ENCODE measurements at places on chromosomes 1 and 21. TPM values are rescaled to one million over a fixed set of nuclear protein-coding genes. Genes with fewer than 3 reads are reported as not detected.

DNA sequence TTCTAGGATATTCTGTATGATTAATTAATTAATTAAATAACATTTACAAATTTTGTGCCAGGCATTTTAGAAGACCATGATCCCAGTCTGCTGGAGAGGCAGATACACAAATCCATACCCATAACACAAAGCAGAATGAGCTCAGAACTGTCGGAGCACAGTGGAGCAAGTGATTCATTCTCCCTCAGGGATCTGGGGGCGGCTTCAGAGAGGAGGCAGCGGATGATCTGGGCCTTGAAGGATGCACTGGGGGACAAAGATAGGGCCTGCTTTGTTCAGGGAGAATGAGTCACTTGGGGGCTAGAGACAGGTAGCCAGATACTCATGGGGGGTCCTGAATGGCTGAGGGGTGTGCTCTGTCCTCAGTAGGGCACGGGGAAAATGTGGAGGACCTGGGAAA is 50.9 kb upstream of the TRABD2B start:
- DNase-seq, result no peak

GRCh38 chr1:8427493-8427892 is 109.6 kb downstream of the SLC45A1 start:
- peak; percentile 76 for DNase-seq

DNA sequence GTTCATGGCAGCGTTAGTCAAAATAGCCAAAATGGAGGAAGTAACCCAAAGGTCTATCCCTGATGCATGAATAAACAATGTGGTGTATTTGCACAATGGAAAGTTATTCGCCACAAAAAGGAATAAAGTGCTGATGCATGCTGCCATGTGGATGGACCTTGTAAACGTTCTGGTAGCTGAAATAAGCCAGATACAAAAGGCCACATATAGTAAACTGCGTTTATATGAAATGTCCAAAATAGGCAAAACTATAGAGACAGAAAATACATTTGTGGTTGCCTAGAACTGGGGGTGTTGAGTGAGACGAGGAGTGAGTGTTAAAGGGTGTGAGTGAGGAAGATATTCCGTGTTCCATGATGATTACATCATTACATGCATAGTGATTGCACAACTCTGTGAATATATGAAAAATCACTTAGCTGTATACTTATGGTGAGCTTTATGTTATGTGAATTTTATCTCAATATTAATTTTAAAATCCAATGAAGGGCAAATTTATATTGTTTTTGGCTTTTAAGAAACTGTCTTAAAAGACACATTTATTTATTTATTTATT is 321.3 kb downstream of the KIF26B start:
- DNase-seq, result no peak

DNA sequence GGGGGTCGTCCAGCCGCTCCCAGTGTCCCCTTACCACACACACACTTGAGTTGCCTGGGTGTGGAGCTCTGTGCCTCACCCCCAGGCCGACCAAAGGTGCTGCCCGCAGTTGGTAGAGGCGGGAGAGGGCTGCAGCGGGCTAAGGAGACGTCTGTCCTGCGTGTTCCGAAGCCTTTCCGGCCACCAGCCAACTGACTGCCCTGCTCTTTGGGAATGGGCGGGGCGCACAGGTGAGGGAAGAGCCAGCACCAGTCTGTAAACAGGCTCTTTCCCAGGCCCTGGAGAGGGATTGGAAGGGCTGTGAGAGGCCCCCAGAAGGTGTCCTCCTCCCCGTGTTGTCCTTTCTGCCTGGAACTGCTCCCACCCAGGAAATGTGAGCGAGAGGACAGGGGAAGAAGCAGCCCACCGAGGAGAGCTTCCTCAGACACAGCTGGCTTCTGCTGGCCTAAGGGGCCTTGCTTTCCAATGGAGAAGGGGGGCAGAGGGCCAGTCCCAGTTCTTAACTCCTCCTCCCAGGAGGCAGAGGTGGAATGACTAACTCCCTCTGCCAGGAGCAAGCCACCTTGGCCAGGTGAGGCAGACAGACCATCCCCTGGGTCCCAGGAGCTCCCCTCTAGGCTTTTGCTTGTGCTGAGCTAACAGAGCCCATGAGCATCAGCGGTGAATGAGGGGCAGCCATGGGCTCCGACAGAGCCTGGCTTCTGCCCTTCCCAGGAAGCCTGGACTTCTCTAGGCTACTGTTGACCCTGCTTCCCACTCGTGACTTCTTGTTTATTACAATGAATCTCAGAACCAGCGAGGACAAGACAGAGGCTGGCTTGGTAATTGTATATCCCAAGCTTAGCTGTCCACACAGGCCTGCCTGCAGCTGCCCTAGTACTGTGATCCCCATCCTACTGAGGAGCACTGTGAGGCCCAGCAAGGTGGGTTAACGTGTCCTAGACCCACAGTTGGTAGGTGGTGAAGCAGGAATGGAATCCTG is 158.1 kb upstream of the COA6 start:
- no peak for DNase-seq

DNA sequence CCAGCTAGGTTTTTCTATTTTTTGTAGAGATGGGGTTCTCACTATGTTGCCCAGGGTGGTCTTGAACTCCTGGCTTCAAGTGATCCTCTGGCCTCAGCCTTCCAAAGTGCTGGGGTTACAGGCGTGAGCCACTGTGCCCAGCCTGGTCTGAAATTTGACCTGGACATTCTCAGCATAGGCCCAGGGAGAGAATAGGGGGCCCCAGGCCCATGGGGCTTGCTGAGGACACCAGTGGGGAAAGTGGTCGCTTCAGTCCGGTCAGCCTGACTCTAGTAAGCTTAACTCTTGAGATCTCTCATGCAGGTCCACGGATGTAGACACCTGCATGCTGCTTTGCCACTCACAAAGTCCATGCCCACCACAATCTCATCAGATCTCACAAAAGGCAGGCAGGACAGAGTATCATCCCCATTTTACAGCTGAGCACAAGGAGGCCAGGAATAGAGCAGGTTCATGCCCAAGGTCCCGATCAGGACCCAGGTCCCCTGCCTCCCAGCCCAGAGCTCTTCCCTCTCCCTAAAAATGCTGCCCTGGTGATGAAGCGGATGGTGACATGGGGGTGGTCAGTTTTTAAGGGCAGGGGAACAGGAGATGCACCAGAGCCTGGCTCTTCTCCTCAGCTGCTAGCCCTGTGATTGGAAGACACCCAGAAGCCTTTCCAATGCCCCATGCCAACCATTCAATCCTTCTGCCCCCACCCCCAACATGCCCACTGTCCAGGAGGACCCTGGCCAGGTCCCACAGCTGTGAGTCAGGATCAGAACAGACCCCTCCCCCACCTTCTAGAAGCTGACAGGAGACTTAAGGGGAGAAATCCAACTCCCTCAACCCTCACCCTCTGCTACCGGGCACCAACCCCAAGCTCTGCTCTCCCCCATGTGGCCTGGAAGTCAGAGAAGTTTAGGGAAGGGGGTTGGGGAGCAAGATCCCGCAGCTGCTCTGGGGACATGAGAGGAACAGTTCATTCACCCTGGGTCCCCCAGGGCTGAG is 1.8 kb downstream of the FHL3 start:
- DNase-seq, result no peak

GRCh38 chr1:204577794-204578478 is 61.7 kb downstream of the MDM4 start:
- no peak for DNase-seq

DNA sequence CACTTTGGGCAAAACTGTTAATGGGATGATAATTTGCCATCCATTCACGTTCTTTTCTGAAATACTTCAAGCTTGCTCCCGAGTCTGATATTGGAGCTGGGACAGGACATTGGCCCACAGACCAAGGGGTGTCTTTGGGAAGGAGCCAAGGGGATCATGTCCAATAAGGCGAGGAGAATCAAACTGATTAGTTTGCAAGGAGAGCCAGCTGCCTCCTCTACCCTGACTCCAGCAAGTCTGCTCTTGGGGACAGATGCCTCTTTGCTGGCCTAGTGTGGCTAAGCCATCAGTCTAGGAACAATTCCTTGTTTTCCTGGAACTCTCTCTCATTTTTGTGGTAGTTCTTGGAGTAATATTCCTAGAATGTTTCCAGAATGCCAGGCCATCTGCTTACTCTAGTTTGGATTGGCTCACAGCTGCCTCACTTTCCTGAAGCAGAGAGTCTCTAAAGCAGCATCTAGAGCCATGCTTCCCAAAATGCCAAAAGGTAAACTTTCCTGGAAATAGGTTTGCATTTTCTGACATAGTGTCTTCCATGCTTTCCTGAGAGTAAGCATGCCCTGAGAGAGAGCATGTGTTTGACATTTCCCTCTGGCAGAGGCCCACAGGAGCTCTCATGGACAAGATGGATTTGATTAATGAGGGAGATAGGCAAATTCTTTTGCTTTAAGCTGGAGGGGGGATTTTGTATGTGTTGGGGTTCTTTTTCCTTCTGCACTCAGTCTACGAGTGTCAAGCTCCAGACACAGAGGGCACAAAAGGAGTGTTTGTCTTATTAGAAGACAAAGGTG is 145.6 kb downstream of the GDAP2 start:
- no peak for DNase-seq

GRCh38 chr1:110879758-110880606 is 7.0 kb downstream of the CD53 start:
- peak; percentile 84 for DNase-seq

DNA sequence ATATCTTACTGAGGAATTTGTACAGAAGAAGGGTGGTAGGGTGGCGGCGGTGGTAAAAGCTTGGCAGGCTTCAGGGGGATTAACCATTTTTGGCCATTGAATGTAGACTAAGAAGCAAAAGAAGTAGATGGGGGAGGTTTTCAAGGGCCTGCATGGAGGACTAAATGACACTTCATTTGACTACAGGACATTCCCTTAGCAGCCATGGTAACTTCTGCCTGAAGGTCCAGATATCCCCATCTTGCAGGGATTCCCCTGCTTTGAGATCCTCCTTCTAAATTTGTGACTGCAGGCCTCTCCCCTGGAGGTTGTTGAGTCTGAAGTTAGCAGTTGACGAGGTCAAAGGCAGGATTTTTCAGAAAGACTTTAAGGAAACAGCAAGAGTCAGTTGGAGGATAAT is 4.8 kb downstream of the VASH2 start:
- no peak for DNase-seq

GRCh38 chr1:78996791-78997190 is 9.7 kb downstream of the ADGRL4 start:
- no peak for DNase-seq

DNA sequence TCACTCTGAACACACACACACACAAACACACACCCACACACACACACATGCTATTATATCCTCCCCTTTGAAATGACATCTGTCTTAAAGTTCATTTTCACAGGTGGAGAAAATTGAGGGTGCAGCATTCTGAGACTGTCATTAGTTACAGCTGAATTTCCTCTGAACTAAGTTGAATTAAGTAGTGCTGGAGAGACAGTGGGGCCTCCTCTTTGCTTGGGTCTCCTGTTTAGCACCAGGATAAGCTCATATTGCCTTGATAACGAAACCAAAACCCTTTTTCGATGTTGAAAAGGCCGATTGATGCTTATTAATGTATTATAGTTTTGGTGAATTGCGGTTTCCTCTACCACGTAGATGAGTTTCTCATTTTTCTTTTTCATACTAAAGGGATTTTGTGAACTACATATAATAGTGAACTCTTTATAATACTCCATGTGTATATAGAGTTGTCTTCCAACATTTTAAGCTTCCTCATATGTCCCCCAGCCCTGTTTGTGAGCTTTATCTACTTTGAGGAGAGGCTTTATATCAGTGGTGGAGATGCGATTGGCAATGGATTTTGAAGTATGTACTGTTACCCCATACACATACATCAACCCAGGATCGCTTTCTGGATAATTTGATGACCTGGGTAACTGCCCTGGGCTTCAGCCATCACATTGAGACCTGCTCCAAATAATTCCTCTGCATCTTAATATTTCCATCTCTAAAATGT is 17.4 kb downstream of the DYNLT5 start:
- peak; percentile 33 for DNase-seq

- peak; percentile 32 for DNase-seq
These were observed 414 bp downstream of the GPR153 start for GRCh38 chr1:6260433-6260934.

- no peak for DNase-seq
These were observed 60.6 kb downstream of the UCHL5 start for GRCh38 chr1:192998536-192998935.

DNA sequence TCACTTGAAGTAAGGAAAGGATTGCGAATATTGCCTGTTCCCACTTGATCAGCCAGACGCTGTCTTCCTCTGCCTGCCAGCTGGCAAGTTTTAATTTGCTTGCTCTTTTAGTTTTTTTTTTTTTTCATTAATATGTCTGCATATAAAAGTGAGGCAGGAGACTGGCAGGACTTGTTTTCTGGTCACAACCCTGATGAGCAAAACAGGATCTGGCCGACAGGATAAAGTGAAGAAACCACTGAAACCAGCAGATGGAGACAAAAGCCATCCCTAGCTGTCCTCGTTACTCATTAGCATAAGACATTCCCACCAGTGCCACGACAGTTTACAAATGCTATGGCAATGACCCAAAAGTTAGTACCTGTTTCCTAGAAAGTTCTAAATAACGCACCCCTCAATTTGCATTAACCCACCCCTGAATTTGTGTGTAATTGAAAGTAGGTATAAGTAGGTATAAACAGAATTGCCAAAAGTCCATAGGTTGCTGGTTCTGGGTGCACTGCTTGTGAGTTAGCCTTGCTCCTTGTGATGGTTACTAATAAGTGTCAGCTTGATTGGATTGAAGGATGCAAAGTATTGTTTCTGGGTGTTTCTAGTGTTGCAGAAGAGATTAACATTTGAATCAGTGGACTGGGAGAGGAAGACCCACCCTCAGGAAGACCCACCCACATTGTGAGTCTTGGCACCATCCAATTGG is 60.8 kb downstream of the ZNF684 start:
- DNase-seq, result peak; percentile 33

GRCh38 chr1:30642391-30643120 is 80.8 kb downstream of the MATN1 start:
- no peak for DNase-seq

- no peak for DNase-seq
These were observed 270.8 kb downstream of the COL11A1 start for GRCh38 chr1:102837551-102837950.

DNA sequence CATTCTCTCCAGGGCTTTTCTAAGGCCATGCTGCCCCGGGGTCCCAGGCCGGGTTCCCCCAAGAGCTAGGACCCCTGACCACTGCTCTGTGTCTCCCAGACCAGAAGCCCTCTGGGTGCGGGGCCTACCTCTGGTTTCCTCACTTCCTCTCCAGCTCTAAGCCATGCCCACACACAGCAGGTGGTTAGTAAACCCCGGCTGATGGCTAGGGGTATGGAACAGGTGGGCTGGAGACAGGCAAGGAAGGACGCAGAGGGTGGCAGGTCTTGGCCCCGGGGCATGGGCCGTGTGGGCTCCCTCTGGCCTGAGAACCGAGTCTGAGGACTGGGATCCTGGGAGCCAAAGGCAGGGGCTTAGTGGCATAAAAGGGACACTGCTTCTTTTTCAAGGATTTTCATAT is 15.9 kb upstream of the PLCH2 start:
- DNase-seq, result no peak

DNA sequence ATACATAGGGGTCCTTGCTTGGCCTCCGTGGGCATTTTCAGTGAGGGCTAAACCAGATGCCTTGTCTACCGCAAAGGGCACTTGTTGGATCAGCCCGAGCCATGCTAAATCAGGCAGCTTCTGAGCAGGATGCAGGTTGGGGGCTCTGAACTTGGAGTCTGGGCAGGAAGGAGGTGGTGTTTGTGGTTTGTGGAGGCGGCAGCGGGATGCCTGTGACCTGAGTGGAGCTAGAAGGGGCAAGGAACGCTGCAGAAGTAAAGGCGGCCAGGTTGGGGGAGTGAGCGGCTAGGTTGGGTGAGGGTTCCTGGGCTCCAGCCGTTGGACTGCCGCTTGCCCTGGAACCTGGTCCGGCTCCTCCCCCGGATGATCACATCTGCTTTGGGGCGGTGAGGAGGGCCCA is 183.9 kb downstream of the CAMTA1 start:
- DNase-seq, result peak; percentile 52

Gene HES4
- total RNA-seq, result 0.45 TPM

Gene KAZN
- total RNA-seq, result 1.7 TPM

Gene CENPF
- 176 TPM for total RNA-seq

Gene GJA9
- not detected for total RNA-seq

Gene ETNK2
- not detected for total RNA-seq

Gene NSUN4
- total RNA-seq, result 22.3 TPM
